K562 (cell line): ENCODE measurements at places on chromosomes 5 and 9. TPM values are rescaled to one million over a fixed set of nuclear protein-coding genes. Genes with fewer than 3 reads are reported as not detected.

GRCh38 chr9:137233143-137233980, 2.7 kb downstream of the SLC34A3 start:
- DNase-seq: peak; percentile 65

DNA sequence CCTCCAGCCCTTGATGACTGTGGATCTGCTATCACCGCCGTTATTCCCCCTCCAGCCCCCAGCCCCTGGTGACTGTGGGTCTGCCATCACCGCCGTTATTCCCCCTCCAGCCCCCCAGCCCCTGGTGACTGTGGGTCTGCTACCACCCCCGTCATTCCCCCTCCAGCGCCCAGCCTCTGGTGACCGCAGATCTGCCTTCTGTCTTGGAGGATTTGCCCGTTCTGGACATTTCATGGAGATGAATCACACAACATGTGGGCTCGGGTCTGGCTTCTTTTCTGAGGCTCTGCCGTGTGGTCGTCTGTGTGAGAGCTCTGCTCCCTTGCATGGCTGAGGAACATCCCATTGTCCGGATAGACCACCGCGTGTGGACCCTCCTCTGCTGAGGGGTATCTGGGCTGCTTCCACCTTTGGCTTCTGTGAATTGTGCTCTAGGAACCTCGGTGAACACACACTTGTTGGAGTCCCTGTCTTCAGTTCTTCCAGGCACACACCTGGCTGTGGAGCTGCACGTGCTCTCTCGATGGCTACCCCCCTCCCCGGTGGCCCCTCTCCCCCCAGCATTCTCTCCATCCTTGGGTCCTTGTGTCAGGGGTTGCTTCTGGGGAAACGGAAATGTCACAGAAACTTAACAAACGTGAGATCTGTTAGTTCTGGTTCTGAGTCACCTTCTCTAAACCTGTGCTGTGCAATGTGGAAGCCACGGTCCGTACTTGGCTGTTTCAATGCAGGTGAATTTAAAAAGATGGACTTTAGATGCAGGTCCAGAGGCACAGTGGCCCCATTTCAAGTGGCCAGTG, 105.3 kb upstream of the COL5A1 start:
- DNase-seq: no peak

GRCh38 chr9:91730806-91731205, 219.2 kb downstream of the ROR2 start:
- DNase-seq: no peak

DNA sequence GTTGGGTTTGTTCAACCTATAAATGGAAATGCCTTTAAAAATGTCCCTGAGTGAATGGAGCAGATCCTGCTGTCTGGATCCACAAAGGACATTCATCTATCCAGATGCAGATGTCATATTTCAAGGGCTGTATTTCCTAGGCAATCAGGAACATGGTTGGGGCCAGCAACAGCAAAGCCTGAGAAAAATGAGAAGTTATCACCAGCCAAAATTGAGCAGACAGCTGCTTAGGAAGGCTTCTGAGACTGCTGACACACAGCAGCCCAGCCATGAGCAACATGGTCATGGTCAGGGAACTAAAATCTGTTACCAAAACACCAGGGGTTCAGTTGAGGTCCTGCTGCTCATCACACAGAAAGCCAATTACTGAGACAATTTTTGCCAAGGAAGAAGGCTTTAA, 9.2 kb upstream of the IL7R start:
- no peak for DNase-seq

The LIFR gene
- total RNA-seq: 3.4 and 3.7 TPM in 2 replicates

The PCDH1 gene
- 3.2 and 3.6 TPM in 2 replicates for total RNA-seq
